ENCODE measurements at places on chromosomes 12 and 14. TPM values are rescaled to one million over a fixed set of nuclear protein-coding genes. Genes with fewer than 3 reads are reported as not detected.

DNA sequence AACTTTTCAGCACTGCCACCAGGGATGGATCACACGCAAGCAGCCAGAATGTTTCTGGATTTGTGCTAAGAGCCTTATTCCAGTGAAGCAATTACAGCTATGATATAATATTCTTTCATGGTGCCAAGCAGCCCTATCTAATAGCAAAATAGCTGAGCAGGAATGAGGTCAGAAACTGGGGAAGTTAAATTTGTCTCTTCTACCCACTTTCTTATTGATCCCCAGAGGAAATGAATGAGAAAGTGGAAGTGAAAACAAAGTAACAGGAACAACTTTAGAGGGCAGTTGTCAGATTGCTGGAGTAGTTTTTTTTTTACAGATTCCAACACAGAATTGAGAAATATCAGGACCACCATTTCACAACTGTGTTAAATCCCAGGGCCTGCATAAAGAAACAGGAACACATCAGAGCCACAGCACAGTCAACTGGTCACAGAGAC is 44.8 kb downstream of the GCH1 start:
- no peak for DNase-seq

GRCh38 chr12:131950182-131950913 is 606 bp downstream of the EP400 start:
- peak; percentile 52 for DNase-seq

- DNase-seq: no peak
These were observed 14.3 kb downstream of the FOS start for GRCh38 chr14:75292886-75293285.

GRCh38 chr14:87698481-87698880 is 294.5 kb downstream of the GALC start:
- no peak for DNase-seq

SMIM41 gene
- not detected for total RNA-seq

DNA sequence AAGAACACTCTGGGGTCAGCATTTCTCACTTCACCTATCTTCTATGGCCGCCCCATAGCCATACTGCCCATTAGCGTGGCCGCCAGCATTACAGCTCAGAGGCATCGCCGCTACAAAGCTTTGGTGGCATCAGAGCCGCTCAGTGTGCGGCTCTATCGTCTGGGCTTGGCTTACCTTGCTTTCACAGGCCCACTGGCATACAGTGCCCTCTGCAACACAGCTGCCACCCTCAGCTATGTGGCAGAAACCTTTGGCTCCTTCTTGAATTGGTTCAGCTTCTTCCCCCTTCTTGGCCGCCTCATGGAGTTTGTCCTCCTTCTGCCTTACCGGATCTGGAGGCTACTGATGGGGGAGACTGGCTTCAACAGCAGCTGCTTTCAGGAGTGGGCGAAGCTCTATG is 2.6 kb downstream of the DNAJC22 start:
- no peak for DNase-seq

BATF gene
- total RNA-seq: 171 TPM

DNA sequence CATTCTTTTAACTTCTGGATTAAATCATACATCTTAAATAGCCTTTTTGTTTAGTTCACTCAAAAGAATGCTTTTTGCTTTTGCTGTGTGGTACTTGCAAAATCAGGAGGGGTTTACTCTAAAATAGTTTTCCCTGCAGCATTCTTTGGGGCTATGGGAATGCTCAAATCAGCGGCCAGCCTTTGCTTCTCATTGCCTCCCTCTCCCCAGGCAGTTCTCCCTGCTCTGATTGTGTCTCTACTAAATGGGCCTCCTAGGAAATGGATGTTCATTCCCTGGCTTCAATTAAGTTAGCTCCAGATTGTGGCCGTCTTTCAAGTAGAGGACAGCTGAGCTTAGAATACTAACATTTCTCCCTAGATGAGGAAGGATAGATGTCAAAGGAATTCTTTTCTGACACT is 4.4 kb downstream of the TULP3 start:
- DNase-seq: no peak

GRCh38 chr12:52308806-52309425 is 12.3 kb downstream of the KRT83 start:
- no peak for DNase-seq

DNA sequence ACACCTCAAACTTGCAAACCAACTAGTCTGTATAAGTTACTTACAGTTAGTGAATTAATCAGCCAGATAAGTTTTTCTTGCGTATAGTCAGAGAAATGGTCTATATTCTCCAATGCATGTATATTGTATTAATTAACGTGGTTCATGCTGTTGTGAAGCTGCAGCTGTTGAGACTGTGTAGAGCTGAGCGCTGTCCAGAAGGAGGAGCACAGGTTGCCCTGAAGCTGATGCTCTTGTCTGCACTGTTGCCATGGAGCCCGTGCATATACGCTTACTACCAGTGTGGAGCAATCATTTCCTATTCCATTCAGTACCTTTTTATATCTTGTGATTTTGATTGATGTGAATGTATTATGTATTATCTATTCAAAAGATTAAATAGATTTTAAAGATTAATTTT is 74.3 kb upstream of the ARID2 start:
- no peak for DNase-seq

GUCY2C gene
- not detected for total RNA-seq

RNF41 gene
- total RNA-seq: 40.2 TPM

ASCL1 gene
- total RNA-seq: not detected

DNA sequence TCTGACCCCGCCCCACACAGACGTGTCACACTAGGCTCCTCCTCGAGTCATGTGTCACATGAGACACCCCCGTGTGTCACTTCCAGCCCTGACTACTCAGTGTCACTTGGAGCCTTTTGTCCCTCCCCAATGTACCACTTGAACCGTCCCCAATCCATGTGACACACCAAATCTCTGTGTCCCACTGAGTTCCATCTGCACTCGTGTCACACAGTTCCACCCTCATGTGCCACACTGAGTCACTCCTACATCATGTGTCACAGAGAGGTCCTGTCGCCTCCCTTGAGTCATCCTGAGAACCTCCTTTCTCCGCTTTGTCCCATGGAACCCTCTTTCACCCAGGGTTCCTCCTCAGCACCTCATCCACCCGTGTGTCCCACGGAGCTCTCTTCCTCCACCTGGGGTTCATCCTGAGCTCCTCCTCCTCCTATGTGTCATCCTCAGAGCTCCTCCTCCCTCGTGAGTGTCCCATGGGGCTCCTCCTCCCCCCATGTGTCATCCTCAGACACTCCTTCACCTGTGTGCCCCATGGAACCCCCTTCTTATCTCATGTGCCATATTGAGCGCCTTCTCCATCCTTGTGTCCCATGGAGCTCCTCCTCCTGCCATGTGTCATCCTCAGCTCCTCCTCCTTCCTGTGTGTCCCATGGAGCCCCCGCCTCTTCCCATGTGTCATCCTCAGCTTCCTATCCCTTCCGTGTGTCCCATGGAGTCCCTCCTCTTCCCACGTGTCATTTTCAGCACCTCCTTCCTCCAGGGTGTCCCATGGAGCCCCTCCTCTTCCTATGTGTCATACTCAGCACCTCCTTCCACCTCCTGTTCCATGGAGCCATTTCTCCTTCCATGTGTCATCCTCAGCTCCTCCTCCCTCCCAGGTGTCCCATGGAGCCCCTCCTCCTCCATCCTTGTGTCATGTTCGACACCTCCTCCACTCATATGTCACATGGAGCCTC is 32.0 kb downstream of the RTL1 start:
- DNase-seq: no peak

- no peak for DNase-seq
These were observed 10.7 kb upstream of the PHC1 start for GRCh38 chr12:8903646-8904045.

DNA sequence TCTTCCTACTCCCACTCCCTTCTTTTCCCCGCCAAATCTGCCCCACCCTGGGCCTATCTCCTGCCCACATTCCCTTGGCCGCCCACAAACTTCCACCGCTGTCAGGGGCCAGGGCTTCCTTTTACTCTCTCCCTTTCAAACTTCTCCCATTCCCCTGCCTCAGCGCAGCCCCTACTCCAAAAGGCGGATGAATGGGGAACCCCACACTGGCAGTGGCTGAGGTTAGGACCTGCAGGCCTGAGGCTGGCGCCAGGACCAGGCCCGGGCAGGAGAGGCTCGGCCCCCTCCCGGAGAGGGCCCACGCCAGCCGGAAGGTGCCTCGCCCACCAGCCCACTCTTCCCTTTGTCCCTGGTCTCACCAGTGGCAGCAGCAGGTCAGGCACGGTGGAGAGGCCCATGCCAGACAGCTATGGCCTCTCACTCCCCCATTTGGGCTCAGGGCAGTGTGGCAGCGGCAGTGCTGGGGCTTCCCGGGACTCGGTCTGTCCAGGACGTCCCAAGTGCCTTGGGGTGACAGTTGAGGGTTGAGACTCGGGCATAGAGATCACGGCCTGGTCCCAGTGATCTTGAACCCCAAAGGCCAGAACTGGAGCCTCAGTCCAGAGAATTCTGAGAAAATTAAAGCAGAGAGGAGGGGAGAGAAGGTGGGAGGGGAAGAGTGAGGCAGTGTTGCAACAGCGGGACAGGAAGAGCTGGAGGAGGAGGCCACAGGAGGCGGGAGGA is at the start of gene TNFRSF1A:
TSS of gene TNFRSF1A (minus strand) at position 660 of the 723 bp plus-strand sequence. CDS start at position 398, 262 bp downstream.
- DNase-seq: peak; percentile 60

ALG10 gene
- total RNA-seq: 20.5 TPM

GRCh38 chr12:127339065-127339464 is 927.9 kb upstream of the TMEM132C start:
- no peak for DNase-seq

GRCh38 chr12:52231305-52232202 is 1.5 kb upstream of the KRT7 start:
- DNase-seq: no peak

GRCh38 chr12:13571035-13571434 is 374.5 kb downstream of the EMP1 start:
- no peak for DNase-seq

GRCh38 chr12:65450625-65451024 is 172.1 kb downstream of the MSRB3 start:
- no peak for DNase-seq

DNA sequence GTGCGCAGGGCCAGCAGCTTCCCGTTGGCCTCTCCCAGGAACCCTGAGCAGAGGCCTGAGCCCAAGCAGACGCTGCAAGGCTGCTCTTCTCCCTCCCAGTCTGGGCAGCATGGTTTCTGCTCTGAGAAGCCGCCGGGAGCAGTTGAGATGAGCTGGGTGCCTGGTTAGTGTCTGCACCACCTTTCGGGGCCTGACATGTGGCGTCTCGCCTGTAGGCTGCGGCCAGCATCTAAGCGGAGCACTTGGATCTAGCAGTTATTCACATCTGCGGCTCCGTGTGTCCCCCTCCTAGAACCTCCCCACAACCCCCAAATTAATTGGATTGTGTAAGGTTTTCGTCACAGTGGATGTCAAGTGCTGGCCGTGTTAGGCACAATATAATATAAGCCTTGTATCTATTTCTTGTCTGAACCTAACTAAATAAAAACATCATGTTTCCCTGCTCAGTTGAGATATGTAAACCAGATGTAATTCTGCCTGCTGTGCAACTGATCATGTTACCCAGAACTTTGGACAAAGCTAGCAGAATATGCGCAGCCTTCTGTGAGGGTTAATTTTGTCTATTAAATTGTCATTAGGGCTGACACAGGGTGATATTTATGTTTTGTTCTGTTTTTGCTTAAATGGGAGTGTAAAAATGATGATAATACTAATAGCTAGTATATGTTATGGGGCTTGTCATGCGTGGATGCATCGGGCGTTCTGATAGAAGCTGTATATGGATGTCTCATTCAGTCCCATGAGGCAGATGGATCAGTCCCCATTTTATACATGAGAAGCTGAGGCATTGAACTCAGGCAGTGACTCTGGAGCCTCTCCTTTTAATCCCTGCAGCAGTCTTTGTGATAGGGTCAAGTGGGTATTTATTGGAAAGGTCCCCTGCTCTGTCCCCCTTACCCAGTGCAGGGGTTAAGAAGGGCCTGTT is 45.8 kb downstream of the ELK3 start:
- no peak for DNase-seq

DNA sequence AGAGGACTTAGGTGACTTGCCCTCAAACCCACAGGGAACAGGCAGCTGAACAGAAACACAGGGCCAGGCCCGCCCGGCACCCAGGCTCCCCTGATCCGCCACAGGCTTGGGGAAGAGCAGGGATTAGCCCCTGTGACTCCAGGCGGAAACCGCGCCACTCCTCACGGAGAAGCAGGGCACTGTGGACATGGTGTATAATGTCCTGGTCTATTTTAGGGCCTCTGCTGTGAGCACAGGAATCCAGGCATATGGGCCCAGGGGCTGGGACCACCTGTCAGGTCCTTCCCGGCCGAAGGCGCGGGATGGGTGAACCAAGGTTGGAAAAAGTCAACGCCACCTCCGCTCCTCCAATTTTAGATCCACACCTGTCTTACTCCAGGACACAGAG is 34.6 kb upstream of the MEG3 start:
- DNase-seq: no peak

- no peak for DNase-seq
These were observed 5.0 kb upstream of the MGAT4C start for GRCh38 chr12:86261142-86261541.

DNA sequence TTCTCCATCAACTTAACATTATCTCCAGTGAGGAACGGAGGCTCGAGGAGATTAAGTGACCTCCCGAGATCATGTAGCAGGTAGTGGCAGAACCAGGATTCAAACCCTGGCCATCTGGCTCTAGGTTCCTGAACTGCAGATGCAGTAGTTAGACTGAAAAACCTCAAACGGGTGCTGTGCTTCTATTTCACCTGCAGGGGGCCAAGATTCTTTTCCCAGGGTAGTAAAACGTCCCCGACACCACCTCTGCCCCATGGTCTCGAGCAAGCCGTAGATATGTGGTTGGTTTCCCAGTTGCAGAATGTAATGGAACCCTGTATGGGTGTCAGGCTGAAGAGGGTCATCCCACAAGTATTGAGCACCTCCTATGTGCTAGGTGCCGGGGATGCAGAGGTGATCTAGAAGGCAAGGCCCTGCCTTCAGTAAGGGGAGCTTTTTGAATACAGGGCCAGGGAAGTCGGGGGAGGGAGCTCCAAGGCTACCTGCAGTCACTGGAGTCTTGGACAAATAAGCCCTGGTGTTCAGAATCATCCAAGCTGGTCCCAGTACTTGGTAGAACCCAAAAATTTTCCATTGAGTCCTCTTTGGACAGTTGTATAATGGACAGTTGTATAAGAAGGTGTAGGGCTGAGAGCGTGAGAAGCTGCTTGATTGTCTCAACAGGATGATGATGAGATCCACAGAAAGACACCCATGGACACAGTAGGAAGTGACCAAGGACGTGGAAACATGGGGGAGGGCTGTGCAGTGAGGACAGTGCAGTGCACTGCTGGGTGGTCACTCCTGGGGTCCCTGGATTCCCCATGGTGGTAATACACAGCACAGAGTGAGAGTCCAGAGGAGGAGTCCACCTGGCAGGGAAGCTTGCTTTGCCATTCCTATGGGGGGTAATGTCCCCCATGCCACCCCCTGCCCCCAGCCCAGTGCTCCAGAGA is 197.2 kb downstream of the CHST11 start:
- DNase-seq: peak; percentile 28

- no peak for DNase-seq
These were observed 329.6 kb downstream of the TMTC2 start for GRCh38 chr12:83016218-83016835.

GRCh38 chr12:612293-612692 is 51.0 kb downstream of the NINJ2 start:
- DNase-seq: no peak

DNA sequence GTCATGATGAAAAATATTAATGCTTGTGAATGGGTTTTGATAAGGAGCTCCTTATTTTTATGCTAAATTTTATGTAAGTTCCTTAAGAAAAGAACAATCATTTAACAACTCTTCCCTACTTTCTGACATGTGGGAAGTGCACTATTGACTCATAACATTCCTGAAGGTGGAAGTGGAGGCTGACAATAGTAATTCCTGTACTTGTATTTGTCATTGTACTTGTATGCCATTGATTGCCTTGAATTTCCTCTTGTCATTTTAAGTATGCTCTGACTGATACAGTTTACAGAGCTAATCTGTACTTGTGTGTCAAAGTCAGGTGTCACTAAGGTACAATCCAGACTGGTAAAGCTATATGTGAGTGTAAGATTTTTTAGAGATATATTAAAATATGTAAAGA is 440.0 kb downstream of the SLC16A7 start:
- DNase-seq: no peak

All from activated T-cell treated with anti-CD3 and anti-CD28 coated beads, Interleukin-2, amount 50 U/mL, for 72 hours (primary cell).